Stimulated activated CD4-positive, alpha-beta T cell treated with anti-CD3 and anti-CD28 coated beads, Interleukin-1b, Interleukin-23, amount 100 ng/mL, for 24 hours (primary cell): ENCODE measurements at places on chromosomes 7 and 10.

- no peak for DNase-seq
Observed at GRCh38 chr10:121864168-121864567, 63.7 kb downstream of the ATE1 start.

- no peak for DNase-seq
Observed at GRCh38 chr10:30495687-30496086, 61.7 kb downstream of the MAP3K8 start.

DNA sequence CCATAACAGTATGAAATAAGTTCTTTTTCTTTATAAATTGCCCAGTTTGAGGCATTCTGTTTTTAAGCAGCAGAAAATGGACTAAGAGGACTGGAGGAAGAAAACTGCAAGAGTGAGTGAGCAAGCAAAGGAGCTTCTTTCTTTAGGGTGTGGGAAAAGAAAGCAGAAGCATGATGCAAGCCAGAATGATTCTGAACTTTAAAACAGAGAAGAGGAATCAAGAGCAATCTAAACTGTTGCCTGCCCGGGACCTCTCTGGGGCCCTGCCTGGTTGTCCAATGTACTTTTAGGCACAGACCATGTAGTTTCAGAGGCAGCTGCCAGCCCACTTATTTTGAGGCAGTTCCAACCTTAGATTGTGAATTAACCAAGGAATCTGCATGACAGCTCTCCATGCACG, 186.3 kb downstream of the PLPP4 start:
- DNase-seq, result no peak

- no peak for DNase-seq
Observed at GRCh38 chr7:42155584-42156290, 81.3 kb downstream of the GLI3 start.

GRCh38 chr7:12403287-12404181, at the start of gene VWDE:
VWDE (minus strand) TSS chr7:12403865; CDS start chr7:12403716, 149 bp downstream.
- peak; percentile 21 for DNase-seq

GRCh38 chr7:85528581-85528980, 341.7 kb upstream of the SEMA3D start:
- DNase-seq, result no peak
